ENCODE measurements at places on chromosomes 12 and 14.

DNA sequence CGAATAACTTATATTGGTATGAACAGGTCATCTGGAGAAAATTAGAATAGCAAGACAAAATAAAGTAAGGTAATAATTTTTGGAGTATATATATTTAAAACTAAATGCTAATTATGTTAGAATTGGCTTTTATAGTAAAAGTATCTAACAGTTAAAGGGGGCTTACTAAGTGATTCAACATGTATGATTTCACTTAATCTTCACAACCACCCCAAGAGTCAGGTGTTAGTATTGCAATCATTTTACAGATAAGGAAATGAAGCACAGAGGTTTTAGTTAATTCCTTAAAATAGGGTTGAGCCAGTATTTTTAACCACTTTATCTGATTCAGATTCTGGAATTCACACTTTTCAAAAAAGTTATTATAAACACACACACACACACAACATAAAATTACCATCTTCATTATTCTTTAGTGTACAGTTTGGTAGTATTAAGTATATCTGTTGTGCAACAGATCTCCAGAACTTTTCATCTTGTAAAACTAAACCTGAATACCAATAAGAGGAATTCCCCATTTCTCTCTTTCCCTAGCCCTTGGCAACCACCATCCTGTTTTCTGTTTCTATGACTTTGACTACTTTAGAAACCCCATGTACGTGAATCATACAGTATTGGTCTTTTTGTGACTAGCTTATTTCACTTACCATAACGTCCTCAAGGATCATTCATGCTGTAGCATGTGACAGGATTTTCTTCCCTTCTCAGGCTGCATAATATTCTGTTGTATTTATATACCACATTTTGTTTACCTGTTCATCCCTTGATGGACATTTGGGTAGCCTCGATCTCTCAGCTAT, 12.5 kb downstream of the A2M start:
- no peak for DNase-seq

- DNase-seq: no peak
These were observed 23.8 kb downstream of the PITPNM2 start for GRCh38 chr12:123127182-123127495.

GRCh38 chr12:74286254-74286653, 251.4 kb upstream of the ATXN7L3B start:
- no peak for DNase-seq

DNA sequence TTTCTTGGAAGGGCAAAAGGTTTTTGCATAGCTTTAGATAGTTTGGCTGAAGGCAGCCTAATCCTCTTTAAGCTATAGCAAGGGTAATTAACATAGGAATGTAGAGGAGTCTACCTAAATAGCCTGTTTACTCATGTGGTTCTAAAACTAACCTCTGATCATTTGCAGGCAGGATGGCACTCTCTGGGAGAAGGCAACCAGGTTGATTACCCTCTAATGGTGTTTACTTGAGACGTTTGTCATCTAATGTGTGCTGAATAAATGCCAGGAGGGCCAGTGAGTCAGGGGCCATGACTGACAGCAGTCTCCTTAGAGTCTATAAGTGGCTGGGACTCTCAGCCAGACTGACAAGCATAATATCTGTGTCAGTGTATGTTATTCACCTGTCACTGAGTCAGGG, 286.4 kb downstream of the PCNX1 start:
- no peak for DNase-seq

- DNase-seq: no peak
These were observed 85.6 kb downstream of the GLT1D1 start for GRCh38 chr12:128938886-128939285.

GRCh38 chr14:77882636-77883035, 82.7 kb downstream of the ADCK1 start:
- no peak for DNase-seq

DNA sequence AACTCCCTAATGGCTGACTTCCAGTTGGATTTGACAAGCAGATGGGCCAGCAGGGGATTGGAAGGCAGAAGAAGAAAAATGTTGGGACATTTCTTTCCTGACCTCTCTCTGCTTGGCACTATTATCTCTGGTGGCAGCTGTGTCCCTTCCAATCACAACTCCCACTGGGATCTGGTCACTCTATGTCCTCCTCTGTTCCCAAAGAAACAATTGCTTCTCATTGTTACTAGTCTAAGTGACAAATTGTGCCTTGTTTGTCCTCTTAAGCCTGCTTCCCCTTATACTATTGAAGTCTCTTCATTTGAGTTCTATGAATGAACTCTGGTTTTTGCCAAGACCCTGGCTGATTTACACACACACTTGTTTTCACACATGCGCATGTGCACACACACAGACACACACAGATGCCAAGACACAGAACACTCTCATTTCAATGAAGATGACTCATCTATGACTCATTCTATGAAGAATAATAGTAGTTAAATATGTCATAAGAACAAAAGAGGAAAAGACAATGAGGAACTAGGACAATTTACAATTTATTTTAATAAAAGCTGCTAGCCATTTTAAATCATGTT, 83.0 kb upstream of the FAR2 start:
- DNase-seq: no peak

DNA sequence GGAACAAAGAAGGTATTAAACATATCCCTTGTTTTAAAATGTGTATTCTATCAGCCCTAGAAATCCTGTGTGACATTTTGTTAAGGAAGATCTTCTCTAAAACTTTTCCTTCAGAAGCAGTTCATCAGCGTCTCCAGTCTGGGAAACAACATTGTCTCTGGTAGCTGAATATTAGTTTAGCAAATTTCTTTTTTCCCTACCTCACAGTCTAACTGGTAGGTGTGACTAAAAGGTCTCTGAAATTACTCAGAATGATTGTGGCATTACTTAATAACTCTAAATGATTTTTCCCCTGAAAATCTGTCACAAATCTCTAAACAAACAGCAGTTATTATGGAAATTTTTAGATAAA, 1044.8 kb downstream of the FLRT2 start:
- DNase-seq: no peak

DNA sequence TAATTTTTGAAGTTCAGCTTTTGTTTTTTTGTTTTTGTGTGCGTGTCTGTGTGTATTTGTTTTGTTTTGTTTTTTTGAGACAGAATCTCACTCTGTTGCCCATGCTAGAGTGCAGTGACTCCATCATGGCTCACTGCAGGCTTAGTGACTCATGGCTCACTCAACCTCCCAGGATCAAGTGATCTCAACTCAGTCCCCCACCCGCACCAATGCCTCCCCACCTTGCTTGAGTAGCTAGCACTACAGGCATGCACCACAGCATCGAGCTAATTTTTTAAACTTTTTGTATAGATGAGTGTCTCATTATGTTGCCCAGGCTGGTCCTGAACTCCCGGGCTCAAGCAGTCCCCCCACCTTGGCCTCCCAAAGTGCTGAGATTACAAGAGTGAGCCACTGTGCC, 981.4 kb downstream of the BCL11B start:
- no peak for DNase-seq

DNA sequence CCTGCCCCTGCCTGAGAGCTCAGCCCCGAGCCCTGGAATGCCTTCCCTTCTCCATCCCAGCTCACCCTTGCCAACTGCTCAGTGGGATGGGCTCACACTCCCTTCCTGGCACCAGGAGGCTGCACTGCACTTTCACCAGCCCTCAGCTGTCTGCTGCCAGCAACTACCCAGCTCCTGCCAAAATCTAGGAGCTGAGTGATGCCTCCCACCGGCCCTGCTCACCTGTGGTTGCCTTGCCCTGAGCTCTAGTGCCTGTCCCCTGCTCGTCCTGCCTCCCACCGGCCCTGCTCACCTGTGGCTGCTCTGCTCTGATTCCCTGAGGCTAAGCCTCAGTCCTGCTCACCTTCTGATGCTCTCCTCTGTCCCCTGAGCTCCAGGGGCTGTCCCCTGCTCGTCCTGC, 119.8 kb downstream of the TMEM121 start:
- no peak for DNase-seq

- DNase-seq: no peak
These were observed 305.2 kb upstream of the PDE3A start for GRCh38 chr12:20063116-20063515.

- DNase-seq: no peak
These were observed 43.1 kb upstream of the CCDC196 start for GRCh38 chr14:66442953-66443571.

GRCh38 chr12:105279460-105280056, 43.6 kb upstream of the APPL2 start:
- DNase-seq: peak; percentile 32

DNA sequence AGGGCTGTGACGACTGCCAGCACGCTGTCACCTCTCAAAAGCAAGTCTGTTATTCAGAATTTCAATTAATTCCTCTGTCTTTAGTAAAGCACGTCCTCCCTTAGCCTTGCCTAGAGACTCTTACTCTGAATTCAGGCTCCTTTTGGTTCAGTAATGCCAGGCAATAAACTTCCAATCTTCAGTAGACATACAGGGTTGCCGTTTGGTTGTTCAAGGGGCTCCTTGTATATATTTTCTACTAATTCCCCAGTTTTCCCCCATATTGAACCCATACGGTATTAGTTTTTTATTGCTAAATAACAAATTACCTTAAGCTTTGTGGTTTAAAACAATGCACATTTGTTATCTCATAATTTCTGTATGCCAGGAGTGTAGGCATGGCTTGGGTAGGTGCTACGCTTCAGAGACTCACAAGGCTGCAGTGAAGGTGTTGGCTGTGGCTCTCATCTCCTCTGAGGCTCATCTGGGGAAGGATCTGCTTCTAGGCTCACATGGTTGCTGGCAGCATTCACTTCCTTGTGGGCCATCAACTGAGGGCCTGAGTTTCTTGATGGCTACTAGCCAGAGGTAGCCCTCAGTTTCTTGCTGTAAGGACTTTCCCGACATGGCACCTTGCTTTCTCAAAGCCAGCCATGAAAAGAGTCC, 7.3 kb upstream of the CLECL1 start:
- no peak for DNase-seq

- no peak for DNase-seq
These were observed 10.8 kb upstream of the ACTR6 start for GRCh38 chr12:100189636-100190394.

GRCh38 chr14:87805315-87805723, 187.7 kb downstream of the GALC start:
- DNase-seq: peak; percentile 74

DNA sequence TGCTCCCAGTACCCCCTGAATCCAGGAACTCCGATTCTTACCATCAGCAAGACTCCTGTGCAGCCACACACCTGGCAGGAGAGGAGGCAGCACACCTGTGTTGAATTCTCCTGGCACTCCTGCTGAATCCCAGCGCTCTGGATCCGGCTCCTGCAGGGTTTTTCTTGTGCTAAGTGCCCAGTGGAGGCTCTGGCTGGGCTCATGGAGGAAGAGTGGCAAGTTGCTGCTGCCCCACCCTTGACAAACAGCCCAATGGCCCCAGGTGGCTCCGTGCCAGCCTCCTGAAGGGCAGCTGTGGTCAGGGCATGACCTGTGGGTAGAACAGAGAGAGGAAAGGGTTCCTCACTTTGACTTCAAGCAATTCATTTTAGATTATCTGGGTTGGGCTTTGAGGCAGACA, 20.0 kb downstream of the CRACR2A start:
- no peak for DNase-seq

GRCh38 chr12:131005161-131006035, 51.7 kb downstream of the ADGRD1 start:
- DNase-seq: no peak

- DNase-seq: no peak
These were observed 13.9 kb downstream of the PELI2 start for GRCh38 chr14:56131865-56132833.

DNA sequence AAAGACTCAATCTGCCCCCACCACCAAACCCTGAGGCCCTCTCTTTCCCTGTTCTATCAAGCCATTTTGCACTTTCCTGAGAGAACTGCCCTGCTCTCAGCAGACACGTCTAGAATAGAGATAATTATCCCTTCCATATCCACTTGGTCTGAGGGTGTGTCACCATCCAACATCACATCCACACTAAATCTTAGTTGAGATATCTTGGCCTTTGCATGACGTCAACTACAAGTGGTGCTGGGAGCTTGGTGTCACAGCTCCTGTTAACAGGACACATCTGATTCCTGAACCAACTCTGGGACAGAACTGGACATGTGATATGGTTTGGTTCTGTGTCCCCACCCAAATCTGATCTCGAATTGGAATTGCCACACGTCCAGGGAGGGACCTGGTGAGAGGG, 1109.2 kb downstream of the TMEM121 start:
- DNase-seq: no peak

- no peak for DNase-seq
These were observed 121.3 kb downstream of the FUT8 start for GRCh38 chr14:65533736-65534404.

DNA sequence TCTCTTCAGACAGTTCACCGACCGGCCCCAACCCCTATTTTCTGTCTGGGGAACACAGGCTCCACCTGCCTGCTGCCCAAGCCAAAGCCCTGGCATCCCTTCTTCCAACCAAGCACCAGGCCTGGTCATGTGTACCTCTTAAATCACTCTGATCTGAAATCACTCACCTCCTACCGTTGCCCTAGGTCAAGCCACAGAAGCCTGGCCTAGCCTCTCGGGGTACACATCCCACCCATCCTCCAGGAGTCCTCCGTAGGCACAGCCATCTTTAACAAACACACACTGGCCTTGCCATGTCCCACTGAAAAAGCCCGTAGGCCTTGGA, 81.8 kb downstream of the IRF2BPL start:
- no peak for DNase-seq

DNA sequence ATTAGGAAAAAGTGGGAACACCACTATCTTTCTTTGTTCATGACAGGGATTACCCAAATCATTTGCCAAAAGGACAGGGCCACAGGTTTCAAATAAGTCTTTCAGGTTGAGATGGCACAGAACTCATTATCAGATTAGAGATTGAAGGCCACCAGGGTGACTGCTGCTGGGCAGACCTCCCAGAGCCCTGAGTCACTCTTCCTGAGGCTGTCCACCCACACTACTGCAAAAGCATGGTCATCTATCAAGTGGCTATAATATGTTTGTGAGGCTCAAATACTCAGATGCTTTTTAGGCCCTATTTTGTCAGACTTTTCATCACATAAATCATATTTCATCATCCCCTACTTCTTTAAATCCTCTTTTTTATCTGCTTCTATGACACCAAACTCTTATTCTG, 155.3 kb upstream of the CCDC196 start:
- no peak for DNase-seq
